ENCODE measurements at places on chromosomes 2 and 18.

DNA sequence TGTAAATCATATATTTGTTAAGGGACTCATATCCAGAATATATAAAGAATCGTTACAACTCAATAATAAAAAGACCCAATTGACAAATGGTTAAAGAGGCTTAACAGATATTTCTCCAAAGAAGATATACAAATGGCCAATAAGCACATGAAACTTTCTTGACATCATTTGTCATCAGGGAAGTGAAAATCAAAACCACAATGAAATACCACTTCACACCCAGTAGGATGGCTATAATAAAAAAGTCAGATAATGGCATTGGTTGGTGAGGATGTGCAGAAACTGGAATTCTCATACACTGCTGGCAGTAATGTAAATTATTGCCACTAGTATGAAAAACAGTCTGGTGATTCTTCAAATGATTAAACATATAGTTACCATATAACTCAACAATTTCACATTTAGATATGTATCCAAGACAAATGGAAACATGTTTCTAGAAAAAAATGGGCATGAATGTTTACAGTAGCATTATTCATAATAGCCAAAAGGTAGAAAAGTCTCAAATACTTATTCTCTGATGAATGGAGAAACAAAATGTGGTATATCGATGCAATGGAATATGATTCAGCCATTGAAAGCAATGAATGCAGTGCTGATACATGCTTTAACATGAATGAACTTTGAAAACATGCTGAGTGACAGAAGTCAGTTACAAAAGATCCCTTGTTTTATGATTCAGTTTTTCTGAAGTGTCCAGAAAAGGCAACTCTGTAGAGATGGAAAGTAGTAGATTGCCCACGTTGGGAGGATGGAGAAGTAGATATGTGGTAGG, 304.6 kb upstream of the ZEB2 start:
- no peak for DNase-seq

DNA sequence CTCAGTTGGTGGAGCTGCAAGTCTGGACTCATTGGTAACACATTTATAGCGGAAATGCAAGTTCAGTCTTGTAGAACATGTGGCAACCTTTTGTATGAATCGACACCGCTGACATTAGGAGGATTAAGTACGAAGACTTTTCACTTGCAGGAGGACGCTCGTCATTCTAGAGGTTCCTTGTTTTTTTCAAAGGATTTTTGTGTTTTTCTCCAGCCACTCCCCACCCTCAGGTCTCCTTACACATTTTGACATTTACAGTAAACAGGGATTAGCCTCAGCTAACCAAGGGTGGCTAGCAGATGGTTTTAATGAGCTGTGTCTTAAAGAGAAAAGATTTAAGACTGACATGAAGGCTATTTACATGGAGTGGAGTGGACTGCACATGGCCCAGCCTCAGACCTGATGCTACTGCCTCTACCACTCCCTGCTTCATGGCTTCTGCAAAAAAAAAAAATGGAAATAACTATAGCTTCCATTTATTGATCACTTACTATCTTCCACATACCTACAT, 173.8 kb downstream of the TRIB2 start:
- no peak for DNase-seq

- DNase-seq: no peak
Observed at GRCh38 chr2:166563894-166564293, 69.8 kb upstream of the SCN7A start.

DNA sequence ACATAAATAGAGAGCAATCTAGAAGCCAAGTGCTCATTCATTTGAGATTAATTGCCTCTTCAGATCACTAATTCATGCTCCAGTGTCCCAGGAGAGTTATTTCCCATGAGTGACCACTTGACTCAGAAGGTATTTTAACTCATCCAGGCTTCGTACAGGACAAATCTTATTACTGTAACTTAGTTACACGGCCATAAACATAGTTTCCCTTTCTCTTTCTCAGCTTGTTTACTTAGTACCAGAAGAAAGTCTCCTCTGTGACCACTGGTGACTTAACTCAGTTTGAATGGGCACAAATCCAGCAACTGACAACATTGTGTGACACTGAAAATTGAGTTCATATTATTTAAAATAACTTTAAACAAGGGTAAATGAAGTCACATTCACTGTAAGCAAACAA, 25.3 kb downstream of the MMADHC start:
- no peak for DNase-seq

- DNase-seq: no peak
Observed at GRCh38 chr2:128157644-128158043, 66.6 kb downstream of the UGGT1 start.

DNA sequence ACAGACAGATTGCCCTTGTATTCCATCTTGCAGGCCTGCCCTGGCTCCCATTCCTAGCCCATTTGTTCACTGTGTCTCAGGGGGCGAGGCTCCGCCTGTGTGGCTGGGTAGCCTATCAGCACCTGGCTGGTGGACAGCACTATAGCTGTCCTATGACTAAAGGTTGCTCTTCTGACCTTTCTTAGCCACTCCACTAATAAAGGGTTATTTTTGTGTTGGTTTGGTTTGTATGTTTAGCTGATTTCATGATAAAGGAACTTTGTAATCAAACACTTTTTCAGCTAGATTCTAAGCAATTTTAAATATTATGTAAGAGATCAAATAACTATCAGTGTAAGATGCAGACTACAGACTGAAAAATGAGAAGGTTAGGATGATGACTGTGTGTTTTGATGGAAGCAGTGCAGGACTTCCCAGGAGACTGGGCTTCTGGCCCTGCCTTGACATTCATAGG, 72.2 kb downstream of the CRIM1 start:
- no peak for DNase-seq

- DNase-seq: no peak
Observed at GRCh38 chr18:30302181-30302580, 740.4 kb downstream of the DSC3 start.

DNA sequence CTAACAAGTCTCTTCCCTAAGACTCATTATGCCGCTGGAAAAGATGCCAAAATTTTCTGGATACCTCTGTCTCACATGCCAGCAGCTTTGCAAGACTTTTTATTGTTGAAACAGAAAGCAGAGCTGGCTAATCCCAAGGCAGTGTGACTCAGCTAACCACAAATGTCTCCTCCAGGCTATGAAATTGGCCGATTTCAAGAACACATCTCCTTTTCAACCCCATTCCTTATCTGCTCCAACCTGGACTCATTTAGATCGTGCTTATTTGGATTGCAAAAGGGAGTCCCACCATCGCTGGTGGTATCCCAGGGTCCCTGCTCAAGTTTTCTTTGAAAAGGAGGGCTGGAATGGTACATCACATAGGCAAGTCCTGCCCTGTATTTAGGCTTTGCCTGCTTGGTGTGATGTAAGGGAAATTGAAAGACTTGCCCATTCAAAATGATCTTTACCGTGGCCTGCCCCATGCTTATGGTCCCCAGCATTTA, 26.3 kb downstream of the DHRS9 start:
- no peak for DNase-seq

DNA sequence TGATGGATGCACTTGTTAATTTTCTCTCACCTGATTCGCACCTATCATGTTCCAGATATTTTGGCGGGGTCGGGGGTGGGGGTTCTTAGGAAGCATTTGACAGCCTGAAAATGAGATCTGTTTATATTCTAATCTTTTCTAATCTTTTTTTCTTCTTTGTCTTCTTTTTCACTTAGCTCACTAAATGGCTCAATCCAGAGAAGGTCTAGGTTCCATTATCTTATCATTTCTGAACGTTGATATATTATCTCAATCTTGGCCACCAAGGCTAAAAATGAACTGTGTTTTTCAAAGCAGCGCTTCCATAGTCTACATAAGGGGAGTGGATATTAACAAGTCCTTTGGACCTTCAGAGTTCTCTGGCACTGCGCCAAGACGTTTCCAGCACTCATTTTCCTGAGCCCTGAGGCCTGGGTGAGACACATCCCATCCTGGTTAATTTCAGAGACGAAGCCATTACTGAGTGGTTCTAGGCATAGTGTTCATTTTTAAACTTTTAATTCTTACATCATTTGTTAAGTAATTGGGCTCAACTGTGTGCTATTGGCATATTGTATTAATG, 229.0 kb downstream of the SOX11 start:
- DNase-seq: no peak

- DNase-seq: no peak
Observed at GRCh38 chr18:76983613-76984051, 149.0 kb downstream of the MBP start.

DNA sequence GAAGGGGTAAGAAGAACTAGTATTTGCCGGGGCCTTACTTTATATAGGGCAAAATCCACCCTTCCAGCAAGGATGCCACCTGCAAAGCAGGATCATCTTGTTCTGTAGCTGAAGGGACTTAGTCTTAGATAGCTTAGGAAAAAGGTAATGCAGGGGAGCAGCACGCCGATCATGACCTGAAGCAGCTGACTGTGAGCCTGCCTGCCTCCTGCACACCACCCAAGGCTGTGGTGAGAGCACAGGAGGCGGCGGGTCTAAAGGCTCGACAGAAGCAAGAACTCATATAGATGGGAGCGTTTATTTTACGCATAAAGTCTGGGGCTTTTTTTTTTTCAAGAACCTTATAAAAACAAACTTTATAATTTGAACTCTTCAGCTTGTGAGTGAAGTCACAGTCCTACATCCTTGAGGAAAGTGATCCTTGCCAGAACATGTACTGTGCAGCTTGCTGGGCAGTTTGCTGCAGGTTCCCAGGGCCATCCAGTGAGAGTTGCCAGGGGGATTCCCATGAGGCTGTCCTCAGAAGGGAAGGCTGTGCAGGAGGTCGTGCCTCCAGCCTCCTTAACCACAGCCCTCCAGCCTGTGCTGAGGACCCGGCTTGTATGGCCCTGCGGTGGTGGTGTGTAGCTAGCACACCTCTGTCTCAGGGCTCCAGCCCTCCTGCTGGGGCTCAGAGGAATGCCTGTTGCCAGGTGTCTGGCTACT, 92.1 kb downstream of the RNF144A start:
- DNase-seq: no peak

- DNase-seq: no peak
Observed at GRCh38 chr2:177998006-177998405, 74.6 kb downstream of the PDE11A start.

DNA sequence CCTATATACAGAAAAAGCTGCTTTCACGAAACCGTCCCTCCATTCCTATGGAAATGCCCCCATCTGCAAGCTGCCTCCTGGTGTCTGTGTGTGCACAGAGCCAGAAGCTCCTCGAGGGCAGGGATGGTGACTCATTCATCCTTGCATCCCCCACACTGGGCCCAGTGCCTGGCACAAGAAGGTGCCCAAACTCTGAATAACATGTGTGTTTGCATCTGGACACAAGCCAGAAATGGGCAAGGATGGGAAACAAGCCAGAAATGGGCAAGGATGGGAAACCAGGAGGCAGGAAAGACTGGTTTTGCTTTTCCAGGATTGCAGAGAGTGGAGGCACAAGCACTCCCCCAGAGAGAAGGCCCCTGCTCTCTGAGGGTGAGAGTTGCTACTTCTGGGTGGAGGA, 313.9 kb downstream of the CELF4 start:
- no peak for DNase-seq

DNA sequence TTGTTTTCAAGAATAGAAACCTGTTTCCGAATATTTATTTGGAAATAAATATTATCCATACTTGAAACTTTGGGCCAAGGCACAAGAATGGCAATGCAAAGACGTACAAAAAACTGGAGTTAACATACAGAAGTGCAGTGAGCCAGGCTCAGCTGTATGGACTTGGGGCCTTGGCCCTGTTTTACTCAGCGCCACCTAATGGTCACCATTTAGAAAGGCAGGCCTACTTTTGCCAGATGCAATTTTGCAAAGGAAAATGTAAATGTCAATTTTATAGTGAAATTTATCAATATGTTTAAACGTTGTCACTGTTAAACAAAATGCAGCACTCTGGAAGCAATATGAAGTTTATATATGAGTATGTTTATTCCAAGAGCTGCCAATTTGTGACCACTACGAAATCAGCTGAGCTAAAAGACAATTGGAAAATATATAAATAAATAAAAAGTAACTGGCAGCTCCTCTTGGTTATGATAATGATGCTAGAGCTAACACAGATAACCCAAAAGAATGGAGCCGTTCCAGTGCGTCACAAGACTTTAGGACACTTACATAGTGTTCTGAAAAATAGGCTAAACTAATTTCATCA, 155.0 kb downstream of the ARHGAP15 start:
- DNase-seq: no peak

DNA sequence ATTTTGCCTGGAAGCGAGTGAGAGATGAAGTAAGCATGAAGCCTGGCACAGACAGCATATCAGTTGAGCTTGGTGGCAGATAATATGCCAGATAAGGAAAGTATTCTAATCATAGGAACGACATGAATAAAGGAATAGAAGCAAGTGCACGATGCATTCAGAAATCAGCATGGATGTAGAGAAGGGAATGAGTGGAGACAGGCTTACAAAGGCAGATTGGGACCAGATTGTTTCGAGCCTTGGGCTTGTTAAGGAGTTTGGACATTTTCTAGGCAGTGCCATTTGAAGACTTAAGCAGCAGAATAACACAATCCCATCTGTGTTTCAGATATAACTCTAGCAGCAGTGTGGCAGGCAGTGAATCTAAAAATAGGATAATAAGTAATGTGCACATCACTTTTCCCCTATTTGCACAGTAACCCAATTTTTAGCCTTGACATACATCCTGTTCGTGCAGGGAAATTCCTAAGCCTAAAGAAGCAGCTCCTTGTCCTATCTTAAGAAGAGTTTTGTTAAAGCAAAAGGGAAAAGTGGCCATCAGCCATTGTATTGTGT, 450.2 kb downstream of the PLCL1 start:
- DNase-seq: no peak

DNA sequence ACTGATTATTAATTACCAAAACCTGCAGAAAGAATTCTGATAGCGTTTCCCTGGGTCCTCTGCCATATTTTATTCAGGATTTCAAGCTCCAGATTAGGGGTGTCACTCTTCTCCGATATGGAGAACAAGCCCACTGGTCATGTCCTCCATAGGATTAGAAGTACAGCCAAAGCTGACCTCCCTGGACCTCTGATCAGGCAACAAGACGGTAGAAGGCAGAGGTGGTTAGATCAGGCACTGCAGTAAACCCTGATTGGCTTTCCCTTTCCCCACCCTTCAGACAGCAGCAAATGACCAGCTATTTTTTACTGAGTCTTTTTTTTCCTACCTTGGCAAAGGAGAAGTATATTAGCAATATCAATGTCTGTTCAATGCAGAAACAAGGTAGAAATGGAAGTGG, 37.7 kb downstream of the SPC25 start:
- no peak for DNase-seq

DNA sequence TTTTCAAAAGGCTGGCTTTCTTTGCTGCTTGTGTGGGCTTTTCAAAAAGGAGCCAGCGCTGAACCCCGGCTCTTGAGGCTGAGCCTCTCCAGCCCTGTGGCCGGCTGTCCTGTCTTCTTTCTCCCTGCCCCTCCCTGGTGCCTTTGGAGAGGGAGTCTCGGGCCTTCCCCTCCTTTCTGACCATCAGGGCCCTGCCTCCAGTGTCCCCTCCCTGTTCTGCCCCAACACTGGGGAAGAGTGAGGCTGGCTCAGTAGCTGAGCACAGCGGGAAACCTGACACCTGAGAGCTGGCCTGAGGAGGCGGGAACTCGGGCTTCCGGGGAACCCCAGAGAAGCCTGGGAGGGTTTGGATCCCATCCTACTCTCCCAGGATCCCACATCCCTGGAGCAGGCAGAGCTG, 232.1 kb downstream of the LOXHD1 start:
- no peak for DNase-seq

Data from omental fat pad (tissue), 4 donors.